ENCODE measurements at places on chromosomes 12 and 14. TPM values are rescaled to one million over a fixed set of nuclear protein-coding genes. Genes with fewer than 3 reads are reported as not detected.

GRCh38 chr14:62674563-62675237 is 370.6 kb downstream of the KCNH5 start:
- H3K27ac ChIP-seq = no peak overlapping the region
- H3K4me1 ChIP-seq = no peaks in the 10 kb centered on the region
- H3K27me3 ChIP-seq = no peaks in the 10 kb centered on the region
- H3K36me3 ChIP-seq = no peaks in the 10 kb centered on the region
- DNase-seq = peak; percentile 24
- H3K4me3 ChIP-seq = no peak overlapping the region

- peak overlapping the region; percentile 74 for H3K4me3 ChIP-seq
- no peak for DNase-seq
- no peaks in the 10 kb centered on the region for H3K4me1 ChIP-seq
- H3K36me3 ChIP-seq = no peaks in the 10 kb centered on the region
- H3K27ac ChIP-seq = peak overlapping the region; percentile 98
These were observed 904 bp upstream of the FAM177A1 start for GRCh38 chr14:35044939-35045797.

GRCh38 chr12:132393991-132394949 is 64.9 kb upstream of the GALNT9 start:
- no peak for DNase-seq
- no peak overlapping the region for H3K4me3 ChIP-seq
- H3K36me3 ChIP-seq = no peaks in the 10 kb centered on the region
- H3K4me1 ChIP-seq = no peaks in the 10 kb centered on the region
- H3K27ac ChIP-seq = no peak overlapping the region

GRCh38 chr12:51432921-51433320 is 8.3 kb downstream of the SLC4A8 start:
- no peaks in the 10 kb centered on the region for H3K36me3 ChIP-seq
- H3K4me3 ChIP-seq = no peak overlapping the region
- no peaks in the 10 kb centered on the region for H3K4me1 ChIP-seq
- H3K27me3 ChIP-seq = no peaks in the 10 kb centered on the region

DNA sequence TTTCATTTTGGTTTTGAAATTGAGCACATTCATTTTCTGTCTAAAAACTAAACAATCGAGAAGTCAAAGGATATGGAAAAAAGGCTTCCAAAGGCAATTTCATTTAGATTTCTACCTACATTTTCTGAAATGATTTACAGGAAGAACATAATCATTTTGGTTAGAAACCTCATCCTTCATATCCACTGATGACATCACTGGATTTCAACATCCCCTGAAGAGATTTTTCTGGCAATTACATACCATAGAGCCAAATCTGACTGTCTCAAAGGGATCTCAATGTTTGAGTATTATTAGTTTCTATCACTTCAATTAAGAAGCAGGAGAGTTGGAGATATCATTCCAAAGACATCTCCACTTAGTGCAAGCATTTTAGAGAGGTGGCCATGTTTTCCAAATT is 137.8 kb downstream of the TTC7B start:
- H3K36me3 ChIP-seq = no peaks in the 10 kb centered on the region
- H3K4me3 ChIP-seq = no peak overlapping the region
- H3K4me1 ChIP-seq = no peaks in the 10 kb centered on the region
- no peaks in the 10 kb centered on the region for H3K27me3 ChIP-seq

DNA sequence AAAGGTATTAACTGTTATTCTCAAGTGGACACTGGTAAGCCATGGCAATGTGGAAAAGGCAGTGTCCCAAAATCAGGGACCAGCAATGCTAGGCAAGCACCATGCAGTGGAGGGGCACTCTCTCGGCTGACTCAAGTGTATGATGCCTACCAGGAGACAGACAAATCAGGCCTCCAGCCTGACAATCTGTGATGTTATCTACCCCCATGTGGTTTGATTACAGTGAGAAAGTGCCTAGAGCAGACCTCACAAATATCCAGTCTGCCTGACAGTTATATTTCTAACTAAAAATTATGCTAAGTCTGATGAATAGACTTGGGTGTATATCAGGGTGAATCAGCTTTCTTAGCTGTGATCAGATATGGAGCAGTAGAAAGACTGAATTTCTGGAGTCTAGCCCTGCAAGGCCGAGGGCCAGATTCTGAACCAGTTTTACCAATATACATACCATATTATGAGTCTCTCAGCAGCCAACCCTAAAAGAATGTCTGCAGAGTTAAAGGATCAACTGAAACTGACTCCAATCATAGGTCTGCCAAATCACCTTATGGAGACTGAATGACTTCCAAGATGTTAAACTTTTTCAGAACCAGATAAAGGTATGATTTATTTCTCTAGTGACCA is 3.2 kb downstream of the PLBD1 start:
- H3K36me3 ChIP-seq = no peaks in the 10 kb centered on the region
- H3K27ac ChIP-seq = no peak overlapping the region
- no peak overlapping the region for H3K4me3 ChIP-seq
- no peak for DNase-seq

- no peak for DNase-seq
- H3K27ac ChIP-seq = no peak overlapping the region
- no peak overlapping the region for H3K4me3 ChIP-seq
- H3K4me1 ChIP-seq = no peaks in the 10 kb centered on the region
These were observed 5.1 kb downstream of the UNG start for GRCh38 chr12:109102491-109102890.

- H3K36me3 ChIP-seq = no peaks in the 10 kb centered on the region
- H3K27me3 ChIP-seq = no peaks in the 10 kb centered on the region
- no peaks in the 10 kb centered on the region for H3K4me1 ChIP-seq
These were observed 276.1 kb downstream of the SYT1 start for GRCh38 chr12:79140711-79141110.

DNA sequence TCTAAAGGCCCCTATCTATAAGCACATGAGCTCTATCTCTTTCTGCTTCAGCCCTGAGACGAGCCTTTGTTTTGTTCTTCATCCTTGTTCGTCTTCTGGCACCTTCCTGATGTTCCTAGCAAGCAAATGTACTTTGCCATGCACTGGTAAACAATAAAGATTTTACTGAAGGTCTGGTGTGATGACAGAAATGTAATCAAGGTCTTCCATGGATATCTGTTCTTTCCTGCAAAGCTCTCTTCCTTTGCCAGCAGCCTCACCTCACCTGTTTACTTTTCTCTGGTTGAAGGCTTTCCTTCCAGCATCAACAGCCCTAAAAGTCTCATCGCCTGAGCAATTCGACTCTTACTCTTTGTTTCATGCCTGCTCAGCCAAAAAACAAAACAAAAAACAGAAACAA is 330.3 kb downstream of the PCNX1 start:
- H3K36me3 ChIP-seq = no peaks in the 10 kb centered on the region
- H3K4me1 ChIP-seq = peaks cover 5% of the 10 kb centered on the region
- H3K27ac ChIP-seq = peak overlapping the region; percentile 61
- H3K27me3 ChIP-seq = no peaks in the 10 kb centered on the region
- no peak overlapping the region for H3K4me3 ChIP-seq
- DNase-seq = peak; percentile 71

Gene TSPAN31
- total RNA-seq = 127 TPM

Gene LAG3
- total RNA-seq = 0.73 TPM

Data from prostate gland (tissue), 2 donors.